ENCODE measurements at places on chromosomes 3 and 15.

- DNase-seq: no peak
Measured at GRCh38 chr3:123935830-123936229, 25.2 kb downstream of the CCDC14 start.

DNA sequence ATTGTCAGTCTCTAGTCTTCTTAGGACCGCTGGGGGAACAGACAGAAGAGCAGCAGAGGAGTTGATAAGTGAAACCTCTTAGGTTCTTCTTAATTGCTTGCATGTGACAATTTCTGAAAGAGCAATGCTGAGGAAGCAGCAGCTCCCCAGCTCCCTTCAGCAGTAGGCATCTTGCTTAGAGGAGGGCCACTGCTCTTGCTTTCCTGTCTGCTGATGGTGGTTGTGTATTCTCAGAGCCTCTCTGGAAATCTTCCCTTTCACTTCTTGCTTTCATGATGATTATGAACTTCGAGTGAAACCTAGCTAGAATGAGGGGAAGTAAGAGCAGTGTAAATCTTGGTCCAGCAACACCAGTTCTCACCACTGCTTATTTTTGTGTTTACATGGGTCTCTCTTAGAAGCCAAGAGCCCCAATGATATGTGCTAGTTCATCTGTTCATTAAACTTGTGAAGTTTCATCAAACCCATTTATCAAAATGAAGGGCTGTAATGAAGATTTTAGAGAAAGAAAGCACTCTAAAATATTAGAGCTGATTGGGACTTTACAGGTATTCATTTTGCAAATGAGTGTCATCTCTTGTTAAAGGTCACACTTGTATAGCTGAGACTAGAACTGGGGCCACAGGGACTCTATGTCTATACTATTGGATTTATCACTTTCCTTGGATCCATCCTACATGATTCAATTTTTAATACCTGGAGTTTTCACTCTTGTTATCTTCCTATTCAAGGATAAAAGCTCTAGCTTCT, 246.7 kb downstream of the LPP start:
- no peak for DNase-seq

- DNase-seq: no peak
Measured at GRCh38 chr3:11367143-11367693, 95.0 kb downstream of the ATG7 start.

DNA sequence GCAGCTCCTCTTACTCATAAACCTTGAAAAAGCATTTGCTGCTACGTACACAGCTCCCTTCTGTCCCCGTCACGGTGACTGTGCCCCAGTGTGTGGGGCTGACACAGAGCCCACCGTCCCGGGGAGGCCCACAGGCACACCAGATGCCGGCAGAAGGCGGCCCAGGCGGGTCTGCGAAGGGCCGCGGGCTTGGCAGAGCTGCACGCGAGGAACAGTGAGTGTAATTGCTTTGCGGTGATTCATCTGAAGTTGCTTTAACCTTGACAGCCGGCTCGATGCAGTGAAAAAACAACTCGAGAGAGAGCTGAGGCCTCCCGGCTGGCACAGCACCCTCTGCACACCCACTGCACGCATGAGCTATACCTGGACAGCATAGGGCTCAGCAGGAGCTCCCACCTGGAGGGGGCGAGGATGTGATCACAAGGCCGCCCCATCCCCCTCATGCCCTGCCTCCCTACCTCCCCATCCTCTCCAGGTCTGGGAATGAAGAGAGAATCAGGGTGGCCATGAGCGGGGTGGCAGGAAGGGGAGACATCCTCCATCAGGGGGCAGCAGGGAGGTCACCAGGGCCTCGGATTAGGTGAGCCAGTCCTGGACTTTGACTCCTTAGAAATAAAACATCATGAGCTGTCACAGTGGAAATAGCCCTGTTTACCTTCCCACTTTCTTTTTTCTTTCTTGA, 172.7 kb downstream of the MEGF11 start:
- DNase-seq: no peak

DNA sequence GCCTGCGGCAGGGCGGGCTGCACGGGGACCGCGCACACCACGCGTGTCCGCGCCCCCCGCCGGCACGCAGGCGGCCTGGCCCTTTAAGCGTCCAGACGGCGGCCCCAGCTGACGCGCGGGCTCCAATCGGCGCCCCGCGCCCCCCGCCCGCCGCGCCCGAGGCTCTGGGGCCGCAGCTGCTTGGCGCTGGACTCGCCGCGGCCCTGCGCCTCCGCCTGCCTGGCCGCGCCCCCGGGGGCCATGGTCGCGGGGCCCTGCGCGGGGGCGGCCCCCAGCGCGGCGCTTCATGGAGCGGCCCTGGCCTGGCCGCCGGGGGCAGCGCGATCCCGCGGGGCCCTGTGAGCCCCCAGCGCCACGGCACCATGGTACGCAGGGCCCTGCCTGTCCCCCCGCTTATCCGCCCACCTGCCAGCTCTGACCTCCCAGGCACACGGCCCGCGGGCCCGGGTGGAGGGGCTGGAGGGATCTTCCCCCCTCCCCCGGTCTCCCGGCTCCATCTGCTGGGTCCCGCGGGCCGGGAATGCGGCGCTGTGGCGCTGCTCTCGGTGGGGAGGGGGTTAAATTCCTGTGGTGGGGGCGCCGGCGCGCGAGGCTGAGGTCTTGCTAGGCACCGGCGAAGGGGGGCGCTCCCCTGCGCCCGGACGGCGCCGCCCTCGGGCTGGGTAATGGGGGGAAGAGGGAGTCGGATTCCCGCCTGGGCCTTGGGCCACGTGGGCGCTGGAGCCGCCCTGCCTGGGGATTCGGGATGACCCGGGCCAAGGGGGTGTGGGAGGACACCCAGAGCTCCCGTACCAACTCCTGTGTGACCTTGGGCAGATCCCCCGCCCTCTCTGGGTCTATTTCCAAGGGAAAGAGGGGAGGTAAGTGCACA, 1.1 kb downstream of the ZBTB47 start:
- peak; percentile 73 for DNase-seq

- DNase-seq: no peak
Measured at GRCh38 chr3:175349168-175349567, 490.0 kb downstream of the NAALADL2 start.

DNA sequence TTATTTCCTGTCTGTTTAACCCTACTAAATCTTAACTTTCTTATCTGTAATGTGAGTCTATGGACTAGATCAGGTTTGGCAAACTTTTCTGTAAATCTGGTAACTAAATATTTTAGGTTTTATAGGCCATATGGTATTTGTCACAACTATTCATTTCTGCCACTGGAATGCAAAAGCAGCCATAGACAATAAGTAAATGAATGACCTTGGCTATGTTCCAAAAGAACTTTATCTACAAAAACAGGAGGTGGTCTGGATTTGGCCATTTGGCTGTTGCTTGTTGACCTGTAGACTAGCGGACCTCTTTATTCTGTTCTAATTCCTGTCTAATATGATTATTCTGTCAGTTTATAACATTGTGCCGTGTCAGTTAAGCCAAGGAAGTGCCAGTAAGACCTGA, 314.2 kb downstream of the LPP start:
- no peak for DNase-seq

GRCh38 chr15:66730168-66731021, 28.4 kb downstream of the SMAD6 start:
- DNase-seq: no peak

- peak; percentile 73 for DNase-seq
Measured at GRCh38 chr3:128584412-128585020, 66.1 kb downstream of the RPN1 start.

DNA sequence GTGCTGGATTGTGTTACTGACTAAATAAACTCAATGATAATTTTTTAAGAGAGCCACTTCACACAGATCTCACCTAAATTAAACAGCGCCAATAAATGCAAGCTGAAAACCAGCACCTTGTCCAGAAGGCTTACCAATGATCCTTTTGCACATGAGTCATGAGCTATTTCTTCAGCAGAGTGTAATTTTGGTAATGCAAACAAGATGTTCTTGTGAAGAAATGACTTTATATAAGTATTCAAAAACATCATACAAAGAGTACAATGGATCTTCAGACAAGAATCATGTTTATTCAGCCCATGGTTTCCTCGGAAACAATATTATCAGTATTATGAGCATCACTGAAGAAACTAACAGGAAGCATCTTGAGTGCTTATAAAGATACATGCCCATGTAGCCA, 263.8 kb upstream of the UBE2E2 start:
- no peak for DNase-seq

GRCh38 chr3:142992323-142992722, 9.0 kb upstream of the U2SURP start:
- DNase-seq: no peak

- no peak for DNase-seq
Measured at GRCh38 chr15:38128341-38128781, 124.3 kb upstream of the SPRED1 start.

DNA sequence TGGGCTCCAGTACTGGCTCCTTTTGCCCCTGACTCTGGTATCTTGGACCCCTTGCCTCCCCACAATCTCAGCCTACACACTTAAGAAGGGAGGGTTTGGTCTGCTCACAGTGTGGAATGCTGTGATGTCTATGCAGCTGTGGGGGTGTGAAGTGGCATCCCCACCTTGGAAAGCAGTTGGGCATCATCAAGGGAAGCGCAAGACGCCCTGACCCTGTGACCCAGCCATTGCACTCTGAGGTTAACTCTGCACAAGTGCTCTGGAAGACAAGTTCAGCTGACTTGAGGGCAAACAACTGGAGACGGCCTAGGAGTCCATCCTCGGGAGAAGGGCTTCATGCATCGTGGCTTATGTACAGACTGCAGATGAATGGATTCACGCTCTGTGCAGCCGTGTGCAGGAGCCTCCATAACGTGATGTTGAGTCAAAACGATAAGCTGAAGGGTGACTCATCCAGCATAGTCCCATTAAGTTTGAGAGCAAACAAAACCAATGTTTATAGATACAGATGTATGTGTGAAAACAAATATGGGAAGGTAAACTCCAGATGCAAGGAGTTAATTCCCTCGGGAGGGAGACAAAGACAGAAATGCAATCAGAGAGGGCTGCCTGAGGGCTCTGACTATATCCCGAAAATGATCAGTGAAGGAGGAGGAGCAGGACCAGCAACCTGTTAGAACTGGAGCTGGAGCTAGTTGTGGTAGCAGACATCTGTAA, 86.8 kb downstream of the LSM3 start:
- no peak for DNase-seq

GRCh38 chr3:142237891-142238290, 12.5 kb upstream of the GK5 start:
- no peak for DNase-seq

DNA sequence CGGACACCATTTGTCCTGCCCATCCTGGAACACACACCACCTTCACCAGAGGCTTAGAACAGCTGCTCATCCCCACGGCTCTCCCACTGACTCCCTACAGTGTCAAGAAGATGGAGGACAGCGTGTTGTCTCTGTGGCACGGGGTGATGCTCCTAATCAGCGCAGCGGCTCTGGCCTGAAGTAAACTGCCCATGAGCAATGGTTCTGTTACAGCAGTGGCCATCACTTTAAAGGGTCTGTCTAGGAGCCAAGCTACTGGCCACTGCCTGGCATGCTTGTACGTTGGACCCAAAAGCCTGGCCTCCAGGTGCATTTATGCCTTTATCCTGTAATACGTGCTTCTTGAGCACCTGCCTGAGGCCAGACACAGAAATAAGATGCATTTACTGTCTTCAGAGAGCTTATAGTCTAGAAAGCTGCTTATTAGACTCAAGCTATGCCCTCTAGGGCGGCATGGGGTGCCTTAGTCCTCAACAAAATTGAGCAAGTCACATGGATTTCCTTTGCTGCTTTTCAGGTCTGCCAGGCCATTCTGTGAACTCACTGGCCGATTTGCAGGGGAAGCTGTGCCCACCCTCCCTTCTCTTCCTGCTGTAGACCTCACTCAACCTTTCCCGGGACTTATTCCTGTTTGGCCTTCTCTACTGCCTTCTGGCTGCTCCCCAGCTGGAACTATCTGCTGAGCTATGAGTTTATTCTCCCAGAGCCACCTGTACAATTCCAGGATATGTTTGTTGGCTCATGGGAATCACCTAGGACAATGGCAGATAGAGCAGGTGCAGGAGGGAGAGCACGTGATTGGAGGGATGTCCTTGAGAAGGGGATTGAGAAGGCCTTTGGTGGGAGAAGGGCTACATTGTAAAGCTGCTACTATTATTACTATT, 51.9 kb downstream of the STARD5 start:
- no peak for DNase-seq

GRCh38 chr3:31157893-31158620, 263.6 kb upstream of the GADL1 start:
- DNase-seq: no peak

- DNase-seq: no peak
Measured at GRCh38 chr3:134823679-134824078, 28.6 kb downstream of the EPHB1 start.

DNA sequence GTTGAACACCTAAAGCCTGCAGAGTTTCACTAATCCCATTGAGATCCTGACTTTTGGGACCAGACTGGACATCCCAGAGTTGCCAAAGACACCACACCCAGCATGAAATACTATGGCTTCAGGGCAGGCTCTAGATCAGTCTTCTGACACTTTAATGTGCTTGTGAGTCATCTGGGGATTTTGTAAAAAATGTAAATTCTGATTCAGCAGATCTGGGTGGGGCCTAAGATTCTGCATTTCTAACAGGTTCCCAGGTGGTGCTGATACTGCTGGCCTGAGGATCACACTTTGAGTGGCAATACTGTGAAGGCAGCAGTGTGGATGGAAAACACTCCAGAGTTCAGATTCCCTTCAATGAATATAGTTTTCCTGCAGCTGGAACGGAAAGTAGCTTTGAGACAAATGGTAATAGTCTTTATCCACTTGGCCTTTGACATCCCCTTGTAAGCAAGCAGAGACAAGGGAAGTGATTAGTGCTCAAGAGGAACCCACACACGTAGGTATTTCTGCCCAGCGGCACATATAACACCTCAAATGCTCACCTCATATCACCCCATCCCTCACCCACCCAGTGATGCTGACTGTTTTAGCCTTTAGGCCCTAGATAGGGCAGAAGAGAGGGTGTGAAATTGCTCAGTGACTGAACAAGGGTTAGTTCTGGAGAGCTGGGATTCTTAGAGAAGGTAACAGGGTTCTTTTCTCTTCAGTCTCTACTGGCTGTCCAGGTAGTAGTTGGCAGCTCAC, 51.5 kb upstream of the GSK3B start:
- DNase-seq: no peak

GRCh38 chr15:77380033-77380432, 39.9 kb downstream of the PEAK1 start:
- DNase-seq: no peak

DNA sequence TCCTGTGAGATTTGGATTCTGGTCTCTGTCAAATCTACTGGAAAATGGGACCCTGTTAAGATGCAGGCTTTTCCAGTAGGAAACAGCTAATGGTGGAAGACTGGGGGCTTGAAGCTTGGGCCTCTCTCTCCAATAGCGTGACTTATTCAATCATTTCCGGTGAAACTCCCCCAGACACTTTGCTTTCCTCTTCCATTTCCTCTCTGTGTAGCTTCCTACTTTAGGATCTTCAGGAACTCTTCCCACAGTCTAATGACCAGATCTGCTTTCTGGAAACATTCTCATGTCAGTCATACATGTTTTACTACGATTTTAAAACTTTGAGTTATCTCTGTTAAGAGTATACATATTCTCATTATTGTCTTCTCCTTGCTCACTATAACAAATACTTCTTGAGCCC, 28.0 kb upstream of the TPRG1 start:
- DNase-seq: no peak

GRCh38 chr3:178808748-178809147, 262.9 kb downstream of the ZMAT3 start:
- DNase-seq: no peak
